ENCODE measurements at places on chromosomes 6 and 20.

DNA sequence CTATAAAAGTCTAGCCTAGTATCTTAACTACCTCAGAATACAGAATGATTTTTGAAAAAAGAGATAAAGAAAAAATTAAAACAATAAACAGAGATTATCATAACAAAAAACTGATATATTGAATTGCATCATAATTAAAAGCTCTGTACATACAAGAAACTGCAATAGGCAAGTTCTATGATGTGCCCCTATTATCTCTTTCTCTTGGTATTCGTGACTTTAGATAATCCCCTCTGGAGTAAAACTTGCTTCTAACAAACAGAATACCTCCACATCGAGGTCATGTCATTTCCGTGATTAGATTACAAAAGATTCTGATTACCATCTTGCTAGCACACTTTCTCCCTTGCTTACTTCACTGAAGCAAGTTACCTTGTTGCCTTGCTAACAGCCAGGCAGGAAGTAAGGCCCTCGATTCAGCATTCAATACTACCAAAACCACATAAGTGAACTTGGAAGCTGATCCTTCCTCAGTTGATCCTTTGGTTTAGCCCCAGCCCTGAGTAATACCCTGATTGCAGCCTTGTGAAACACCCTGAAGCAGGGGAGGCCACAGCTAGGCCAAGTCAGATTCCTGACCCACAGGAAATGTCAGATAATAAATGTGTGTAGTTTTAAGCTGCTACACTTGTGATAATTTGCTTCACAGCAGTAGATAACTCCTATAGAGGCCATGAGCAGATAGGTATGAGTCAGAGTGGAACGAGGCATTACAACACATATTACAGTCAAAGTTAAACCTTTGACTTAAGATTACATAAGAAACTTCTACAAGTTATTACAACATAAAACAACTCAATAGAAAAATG is 53.7 kb upstream of the TMX4 start:
- DNase-seq = peak; percentile 45

DNA sequence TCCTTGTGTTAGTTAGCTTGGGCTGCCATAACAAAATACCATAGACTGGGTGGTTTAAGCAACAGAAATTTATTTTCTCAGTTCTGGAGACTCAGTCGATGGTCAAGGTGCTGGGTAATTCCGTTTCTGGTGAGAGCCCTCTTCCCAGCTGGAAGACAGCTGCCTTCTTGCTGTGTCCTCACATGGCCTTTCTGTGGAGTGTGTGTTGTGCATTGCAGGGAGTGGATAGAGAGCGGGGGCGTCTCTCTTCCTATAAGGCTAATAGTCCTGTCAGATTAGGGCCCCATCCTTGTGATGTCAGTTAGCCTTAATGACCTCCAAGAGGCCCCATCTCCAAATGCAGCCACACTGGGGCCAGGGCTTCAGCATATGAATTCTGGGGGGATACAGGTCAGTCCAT is 19.2 kb downstream of the CHMP4B start:
- no peak for DNase-seq

- no peak for DNase-seq
Observed at GRCh38 chr20:63858393-63859165, 2.7 kb upstream of the ABHD16B start.

GRCh38 chr6:126535138-126535537 is 195.2 kb downstream of the CENPW start:
- peak; percentile 2 for DNase-seq

- DNase-seq = peak; percentile 20
Observed at GRCh38 chr20:59441860-59442810, 141.7 kb downstream of the EDN3 start.

DNA sequence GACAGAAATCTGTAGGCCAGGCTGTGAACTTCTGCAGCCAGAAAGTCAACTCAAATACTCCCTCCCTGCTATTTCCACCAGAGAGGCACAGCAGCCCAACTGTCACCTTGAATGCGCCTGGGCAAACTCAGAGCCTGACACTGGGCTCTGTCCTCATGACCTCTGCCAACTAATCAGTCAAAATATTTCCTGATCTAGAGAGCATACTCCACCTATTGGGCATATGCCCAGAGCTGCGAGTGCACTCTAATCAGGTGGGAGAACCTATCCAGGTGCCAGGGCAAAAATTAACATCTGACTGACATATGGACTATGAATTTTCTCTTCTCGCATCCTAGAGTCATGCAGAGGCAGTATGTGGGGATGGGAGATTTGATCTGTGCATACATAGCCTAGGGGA is 406.3 kb upstream of the RUNX2 start:
- no peak for DNase-seq

GRCh38 chr20:24694157-24694726 is 224.8 kb downstream of the SYNDIG1 start:
- DNase-seq = no peak

DNA sequence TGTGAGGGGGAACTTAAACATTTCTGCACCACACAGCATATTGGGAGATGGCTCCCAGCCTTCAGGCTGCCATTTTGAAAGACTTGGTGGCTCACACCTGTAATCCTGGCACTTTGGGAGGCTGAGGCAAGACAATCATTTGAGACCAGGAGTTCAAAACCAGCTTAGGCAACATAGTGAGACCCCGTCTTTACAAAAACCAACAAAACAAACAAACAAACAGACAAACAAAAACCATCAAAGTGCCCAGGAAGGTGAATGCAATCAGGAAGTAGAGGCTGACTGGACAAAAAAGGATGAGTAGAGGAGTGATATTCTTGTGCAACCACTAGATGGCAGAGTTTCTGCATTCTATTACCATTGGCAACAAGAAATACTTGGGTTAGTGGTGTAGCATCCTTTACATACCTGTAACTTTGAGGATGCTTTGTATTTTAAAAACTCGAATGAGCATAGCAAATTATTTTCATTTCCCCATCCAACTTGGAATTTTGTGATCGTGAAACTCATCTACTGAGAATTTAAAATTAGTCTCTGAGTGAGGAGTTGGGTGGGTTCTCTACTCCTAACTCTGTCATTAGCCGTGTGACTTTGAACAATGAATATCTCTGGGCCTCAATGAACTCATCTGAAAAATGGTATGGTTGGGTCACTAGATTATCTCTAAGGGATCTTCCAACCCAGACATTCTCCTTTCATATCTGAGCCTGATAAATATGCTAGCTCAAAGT is 84.4 kb downstream of the CRYBG1 start:
- peak; percentile 62 for DNase-seq

GRCh38 chr20:59185809-59186208 is 22.2 kb downstream of the ZNF831 start:
- no peak for DNase-seq

- no peak for DNase-seq
Observed at GRCh38 chr6:166277892-166278578, 30.2 kb downstream of the PRR18 start.

DNA sequence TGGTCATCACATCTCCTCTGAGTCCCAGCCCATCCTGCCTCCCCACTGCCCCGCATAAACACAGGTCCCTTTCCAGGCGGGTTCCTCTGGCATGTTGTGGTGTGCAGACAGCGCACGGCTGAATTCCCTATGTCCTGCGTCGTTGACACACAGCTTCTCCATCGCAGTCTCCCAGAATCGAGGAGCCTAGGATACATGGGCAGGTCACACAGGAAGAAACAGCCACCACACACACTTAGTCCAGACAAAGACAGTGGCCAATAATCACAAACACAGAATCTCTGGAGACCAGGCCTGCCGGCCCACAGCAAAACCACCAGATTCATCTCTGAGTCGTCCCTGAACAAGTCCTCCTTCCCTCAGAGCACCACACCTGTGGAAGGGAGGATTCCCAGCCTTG is 34.8 kb downstream of the SCML4 start:
- no peak for DNase-seq

DNA sequence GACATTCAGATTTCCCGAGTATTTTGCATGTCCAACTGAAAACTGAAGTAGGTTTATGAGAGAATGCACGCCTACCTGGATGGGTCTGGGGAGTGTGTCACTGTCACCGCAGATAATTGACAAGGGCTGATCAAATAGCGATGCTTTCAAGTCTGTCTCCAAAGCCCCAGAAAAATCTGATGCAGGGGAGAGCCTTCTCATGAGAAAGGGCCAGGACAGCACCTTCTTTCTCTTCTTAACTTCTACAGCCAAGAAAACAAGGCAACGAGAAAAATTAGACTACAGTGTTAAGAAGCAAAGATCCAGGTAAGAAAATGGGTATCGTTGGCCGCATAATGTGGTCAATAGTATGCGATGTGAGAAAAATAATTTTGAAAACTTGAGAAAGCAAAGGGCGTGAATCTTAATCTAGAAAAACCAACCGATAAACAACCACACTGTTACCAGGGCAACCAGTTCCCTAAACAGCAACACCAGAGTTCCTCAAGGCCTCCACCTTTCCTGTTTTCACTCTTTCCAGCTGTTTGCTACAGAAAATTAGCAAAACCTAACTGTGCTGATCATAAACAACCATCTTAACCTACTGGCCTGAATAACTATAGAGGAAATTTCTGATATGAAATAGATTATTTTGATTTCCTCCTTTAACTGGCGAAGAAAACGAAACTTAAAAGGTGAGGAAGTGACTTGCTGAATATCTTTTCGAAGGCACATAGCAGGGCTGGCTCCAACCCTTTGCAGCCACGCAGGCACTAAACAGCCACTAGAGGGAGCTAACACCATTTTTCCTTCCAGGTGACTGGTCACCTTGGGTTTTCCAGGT is 2.6 kb downstream of the TAGAP start:
- DNase-seq = peak; percentile 49

DNA sequence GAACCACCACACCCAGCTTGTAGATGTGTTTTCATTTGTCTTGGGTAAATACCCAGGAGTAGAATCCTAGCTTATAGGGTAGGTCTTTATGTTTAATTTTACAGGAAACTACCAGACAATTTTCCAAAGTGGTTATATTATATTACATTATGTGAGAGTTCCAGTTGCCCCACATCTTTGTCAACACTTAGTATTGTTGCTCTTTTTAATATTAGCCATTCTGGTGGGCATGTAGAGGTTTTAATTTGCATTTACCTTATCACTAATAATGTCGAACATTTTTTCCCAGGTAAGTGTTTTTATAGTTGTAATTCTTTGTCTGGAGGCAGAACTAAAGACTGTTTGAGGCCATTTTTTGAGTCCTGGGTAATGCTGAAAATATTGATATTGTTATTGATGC is 3.5 kb upstream of the BANF2 start:
- DNase-seq = no peak

DNA sequence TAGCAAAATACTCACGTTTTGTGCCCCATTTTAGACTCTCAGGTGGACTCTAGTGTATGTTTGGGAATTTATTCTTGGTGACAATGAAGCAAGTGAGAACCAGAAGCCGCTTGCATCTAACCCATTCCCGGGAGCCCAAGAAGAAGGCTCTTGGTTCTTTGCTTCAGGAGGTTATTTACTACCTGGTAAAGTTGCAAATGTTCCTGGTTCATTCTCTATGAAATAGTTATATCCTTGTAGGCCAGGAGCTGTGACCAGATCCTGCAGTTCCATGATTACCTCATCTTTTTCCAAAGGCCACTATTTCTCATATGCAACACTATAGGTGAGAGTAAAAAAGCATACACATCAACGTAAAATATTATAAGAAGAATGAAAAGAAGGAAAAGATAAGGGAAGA is 60.9 kb upstream of the FABP7 start:
- no peak for DNase-seq

DNA sequence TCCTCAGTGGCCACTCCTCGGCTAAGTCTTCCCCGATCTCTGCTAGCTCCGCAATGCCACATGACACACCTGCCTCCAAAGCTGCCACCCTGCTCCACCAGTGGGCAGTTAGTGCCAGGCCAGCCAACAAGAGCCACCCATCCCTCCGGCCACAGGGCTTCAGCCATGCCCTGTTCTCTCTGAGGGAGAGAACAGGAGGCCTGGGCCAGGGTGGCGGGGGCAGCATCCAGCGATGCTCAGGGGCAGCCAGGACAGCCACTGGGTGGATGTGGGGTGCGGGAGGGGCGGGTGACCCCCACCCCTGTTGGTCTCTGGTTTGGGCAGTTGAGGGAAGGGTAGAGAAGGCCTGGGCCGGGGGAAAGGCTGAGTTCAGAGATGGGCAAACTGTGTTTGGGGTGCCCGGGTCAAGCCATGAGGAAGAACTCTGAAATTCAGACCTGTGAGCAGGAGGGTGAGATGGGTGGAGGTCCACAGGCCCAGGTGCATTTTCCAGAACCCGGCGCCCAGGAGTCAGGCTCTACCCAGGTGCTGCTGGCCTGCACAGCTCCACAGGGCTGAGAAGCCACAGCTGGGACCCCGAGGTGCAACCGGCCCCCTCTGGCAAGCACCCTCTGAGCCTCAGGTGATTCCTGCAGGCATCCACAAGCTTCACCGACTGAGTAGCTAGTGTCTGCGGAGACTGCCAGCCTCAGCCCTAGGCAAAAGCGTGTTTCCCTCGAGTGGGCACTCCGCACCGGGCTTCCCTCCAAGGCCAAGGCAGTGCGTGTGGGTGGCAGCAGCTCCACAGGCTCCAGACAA is 91.1 kb downstream of the SULF2 start:
- DNase-seq = no peak

GRCh38 chr6:20117474-20117873 is 94.8 kb downstream of the MBOAT1 start:
- no peak for DNase-seq

GRCh38 chr20:37416848-37417616 is 71.1 kb downstream of the SRC start:
- DNase-seq = no peak

- peak; percentile 64 for DNase-seq
Observed at GRCh38 chr20:3239026-3239866, at the start of gene SLC4A11. Gene SLC4A11 (minus strand): TSS chr20:3239190. CDS start chr20:3239137, 53 bp downstream.

GRCh38 chr6:43263314-43264178 is 20.3 kb downstream of the TTBK1 start:
- peak; percentile 64 for DNase-seq

DNA sequence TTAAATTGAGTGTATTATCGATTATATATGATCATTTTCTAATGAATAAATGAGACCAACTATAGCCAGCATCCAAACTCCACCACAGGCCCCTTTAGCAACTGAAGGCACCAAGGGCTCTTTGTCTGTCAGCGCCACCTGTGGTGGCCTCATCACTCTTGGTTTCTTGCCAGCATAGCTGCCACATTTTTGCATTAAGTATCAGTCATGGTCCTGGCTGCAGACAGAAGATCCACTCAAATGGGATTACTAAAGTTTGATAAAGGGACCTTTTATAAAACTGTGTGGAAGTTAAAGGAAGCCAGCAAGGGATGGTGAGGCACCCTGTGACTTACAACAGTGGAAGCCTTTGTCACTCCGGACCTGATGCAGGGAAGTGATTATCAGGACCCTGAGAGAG is 162.9 kb downstream of the C6orf118 start:
- DNase-seq = no peak

GRCh38 chr6:138248878-138249277 is 30.6 kb upstream of the PBOV1 start:
- DNase-seq = no peak
